ENCODE measurements at places on chromosomes 6 and 20. TPM values are rescaled to one million over a fixed set of nuclear protein-coding genes. Genes with fewer than 3 reads are reported as not detected.

The MAVS gene
- total RNA-seq: 22.0 TPM

The ACSS1 gene
- 8.7 TPM for total RNA-seq

The BTN1A1 gene
- not detected for total RNA-seq

The BPIFB4 gene
- not detected for total RNA-seq

The LAMA2 gene
- 6.3 TPM for total RNA-seq

The GRIK2 gene
- total RNA-seq: 1.1 TPM

The SPATS1 gene
- total RNA-seq: not detected

The LSM14B gene
- 27.5 TPM for total RNA-seq

The GRM1 gene
- total RNA-seq: 0.25 TPM

The BMP2 gene
- 26.6 TPM for total RNA-seq

The GHRH gene
- total RNA-seq: not detected

The OPRM1 gene
- total RNA-seq: not detected

The NOX3 gene
- total RNA-seq: not detected

The RGS17 gene
- 5.2 TPM for total RNA-seq

The PACSIN1 gene
- total RNA-seq: not detected

The TRIM31 gene
- not detected for total RNA-seq

The LBP gene
- not detected for total RNA-seq

The SIRPG gene
- total RNA-seq: not detected

The EYS gene
- total RNA-seq: not detected

The FBXO5 gene
- 3.5 TPM for total RNA-seq

The KIFC1 gene
- 126 TPM for total RNA-seq

The SLC22A16 gene
- total RNA-seq: not detected

The RIPPLY2 gene
- total RNA-seq: not detected

The TREM2 gene
- not detected for total RNA-seq

The DNMT3B gene
- 18.7 TPM for total RNA-seq

The MATN4 gene
- total RNA-seq: not detected

The WFDC10A gene
- total RNA-seq: not detected

The CST7 gene
- not detected for total RNA-seq

The CRNKL1 gene
- total RNA-seq: 9.4 TPM

The BPIFA1 gene
- total RNA-seq: not detected

The ADAM33 gene
- 0.33 TPM for total RNA-seq

The PTPRT gene
- total RNA-seq: not detected

The DSP gene
- 74.0 TPM for total RNA-seq

The PNRC1 gene
- total RNA-seq: 56.0 TPM

The EFCAB8 gene
- total RNA-seq: under 0.01 TPM

The GPX5 gene
- total RNA-seq: not detected

The MEP1A gene
- not detected for total RNA-seq

The BLTP3A gene
- 14.2 TPM for total RNA-seq

The PPP1R16B gene
- not detected for total RNA-seq

The GLO1 gene
- total RNA-seq: 70.9 TPM

The POU5F1 gene
- total RNA-seq: 4.4 TPM
